ENCODE measurements at places on chromosomes 3 and 15.

DNA sequence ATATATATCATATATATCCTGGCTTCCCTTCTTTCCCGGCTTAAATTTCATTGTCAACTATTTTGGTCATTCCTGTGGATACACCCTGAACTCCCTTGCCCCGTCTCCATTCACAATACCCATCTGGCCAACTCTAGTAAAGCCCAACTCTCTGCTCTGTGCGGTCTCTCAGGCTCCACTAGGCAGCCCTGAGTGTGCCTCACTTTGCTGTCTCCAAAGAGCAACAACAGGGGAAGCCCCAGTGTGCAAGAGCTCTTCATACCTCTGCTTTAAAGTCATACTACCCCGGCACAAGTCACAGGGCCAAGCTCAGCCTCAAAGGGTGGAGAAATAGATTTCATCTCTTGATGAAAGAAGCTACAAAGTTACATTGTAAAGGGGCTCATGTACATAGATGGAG lies 18.9 kb upstream of the FEM1B start:
- no peak for DNase-seq

DNA sequence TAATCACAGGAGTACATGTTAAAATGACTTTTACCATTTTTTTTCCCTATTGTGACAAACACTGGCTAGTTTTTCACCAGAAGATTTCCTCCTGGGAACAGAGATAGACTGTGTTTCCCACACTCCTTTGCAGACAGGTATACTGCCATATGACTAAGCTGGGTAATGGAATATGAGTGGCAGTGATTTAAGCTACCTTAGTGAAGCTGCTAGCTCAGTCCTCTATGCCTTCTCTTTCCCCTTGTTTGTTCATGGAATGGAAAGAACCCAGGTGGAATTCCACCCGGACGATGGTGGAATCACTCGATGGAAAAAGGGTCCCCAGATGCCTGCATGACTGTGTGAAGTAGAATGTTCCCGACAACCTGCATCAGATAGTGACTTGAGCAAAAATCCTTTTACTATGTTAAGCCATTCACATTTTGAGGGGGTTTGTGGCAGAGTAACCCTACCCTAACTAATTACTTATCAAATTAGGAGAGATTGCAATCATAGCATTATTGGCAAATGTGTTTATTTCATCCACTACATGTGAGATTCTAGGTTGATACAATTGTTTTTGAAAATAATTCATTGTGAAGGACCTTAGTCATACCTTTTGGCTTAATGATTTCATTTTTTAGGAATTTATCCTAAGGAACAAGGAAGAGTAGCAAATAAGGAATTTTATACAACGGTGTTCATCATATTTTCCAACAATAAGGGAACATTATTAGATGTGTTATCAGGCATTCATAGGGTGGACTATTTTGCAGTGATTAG lies 16.5 kb downstream of the THSD4 start:
- DNase-seq = no peak

DNA sequence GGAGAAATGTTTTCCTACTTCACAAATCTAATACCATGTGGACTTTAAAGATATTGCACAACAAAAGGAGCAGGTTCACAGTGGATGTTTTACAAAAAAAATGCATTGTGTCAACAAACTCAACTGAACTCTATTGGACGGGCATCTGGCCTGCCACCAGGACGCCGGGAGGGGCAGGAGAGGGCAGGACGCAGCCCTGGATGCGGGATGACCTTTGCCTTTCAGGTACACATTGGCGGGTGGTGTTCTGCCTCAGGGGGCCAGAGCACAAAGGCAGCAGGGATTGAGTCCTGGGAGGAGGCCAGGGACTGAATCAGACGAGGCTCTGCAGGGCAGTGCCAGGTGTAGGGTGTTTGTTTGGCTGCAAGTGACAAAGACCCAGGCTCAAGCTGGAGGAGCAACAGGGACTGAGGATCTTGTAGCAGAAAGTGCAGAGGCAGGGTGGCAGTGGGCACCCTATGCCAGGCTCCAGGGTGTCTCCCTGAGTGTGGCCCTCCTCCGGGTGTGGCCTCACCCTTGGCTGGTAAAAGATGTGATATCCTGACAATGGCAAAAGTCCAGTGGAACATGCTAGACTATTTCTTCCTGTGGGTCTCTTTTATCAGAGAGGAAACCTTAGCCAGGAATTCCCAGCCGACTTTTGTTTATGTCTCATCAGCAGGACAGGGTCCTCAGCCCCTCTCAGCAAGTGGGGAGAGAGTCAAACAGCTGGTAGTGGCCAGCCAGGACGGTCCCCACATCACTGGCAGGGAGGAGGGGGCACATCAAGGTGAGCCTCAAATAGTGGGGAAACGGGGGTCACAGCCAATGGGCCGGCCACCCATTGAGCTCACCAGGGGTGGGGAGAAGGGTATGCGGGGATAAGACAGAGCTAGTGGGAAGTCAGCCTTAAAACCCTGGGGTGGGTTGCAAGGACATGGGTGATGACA lies 29.7 kb upstream of the KLF13 start:
- DNase-seq = no peak

DNA sequence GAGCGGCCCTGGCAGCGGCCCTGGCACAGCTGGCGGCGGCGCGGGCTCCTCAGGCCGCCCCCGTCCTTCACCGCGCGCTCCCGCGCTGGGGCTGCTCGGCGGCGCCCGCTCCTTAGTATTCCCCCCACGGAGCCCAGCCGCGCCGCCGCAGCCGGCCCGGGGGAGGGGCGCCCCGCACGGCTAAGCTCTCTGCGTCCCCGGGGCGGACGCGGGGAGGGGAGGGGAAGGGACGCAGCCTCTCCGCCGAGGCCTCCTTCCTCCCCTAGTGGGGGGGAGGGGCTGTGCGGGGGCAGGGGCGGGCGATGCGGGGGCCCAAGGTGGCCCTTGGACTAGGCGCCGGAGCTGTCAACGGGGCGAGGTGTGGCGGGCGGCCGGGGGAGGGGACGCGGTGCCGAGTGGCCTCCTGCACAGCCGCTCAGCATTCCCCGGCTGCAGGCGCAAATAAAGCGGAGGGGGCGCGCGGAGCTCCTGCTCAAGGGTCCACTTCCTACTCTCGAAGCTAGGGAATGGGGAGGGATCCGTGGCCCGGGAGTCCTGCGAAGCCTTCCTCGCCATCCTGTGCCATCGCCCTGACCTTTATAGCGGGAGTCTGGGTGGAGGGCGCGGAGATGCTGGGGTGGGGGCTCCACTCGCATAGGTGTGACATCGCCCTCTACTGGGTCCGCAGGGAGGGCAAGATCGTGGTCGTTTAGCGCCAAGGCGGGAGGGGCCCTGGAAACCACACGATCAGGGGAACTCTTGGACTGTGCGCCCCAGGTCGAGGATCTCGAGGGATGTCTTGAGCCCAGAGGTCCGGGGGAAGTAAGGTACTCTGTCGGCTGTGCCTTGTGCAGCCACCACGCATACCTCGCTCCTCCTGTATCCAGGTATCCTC lies 22.2 kb downstream of the EPHB3 start:
- no peak for DNase-seq

DNA sequence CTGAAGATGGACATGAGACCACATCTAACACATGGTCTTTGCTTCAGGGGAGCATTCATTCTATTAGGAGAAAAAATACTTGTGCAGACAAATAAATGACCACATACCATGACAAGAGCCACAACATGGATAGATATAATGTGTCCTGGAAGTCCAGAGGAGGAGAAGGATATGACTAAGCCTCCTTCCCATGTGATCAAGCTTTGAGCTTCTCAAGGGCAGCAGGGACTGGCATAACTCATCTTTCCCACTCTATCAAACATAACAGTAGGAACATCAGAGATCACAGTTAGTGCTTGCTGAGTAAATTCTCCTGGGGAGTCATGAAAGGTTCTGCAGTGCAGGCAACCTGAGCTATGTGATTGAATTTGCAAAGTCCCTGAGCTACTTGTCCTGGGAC lies 86.0 kb upstream of the LPP start:
- no peak for DNase-seq

GRCh38 chr3:177278016-177278415 lies 80.7 kb upstream of the TBL1XR1 start:
- no peak for DNase-seq

DNA sequence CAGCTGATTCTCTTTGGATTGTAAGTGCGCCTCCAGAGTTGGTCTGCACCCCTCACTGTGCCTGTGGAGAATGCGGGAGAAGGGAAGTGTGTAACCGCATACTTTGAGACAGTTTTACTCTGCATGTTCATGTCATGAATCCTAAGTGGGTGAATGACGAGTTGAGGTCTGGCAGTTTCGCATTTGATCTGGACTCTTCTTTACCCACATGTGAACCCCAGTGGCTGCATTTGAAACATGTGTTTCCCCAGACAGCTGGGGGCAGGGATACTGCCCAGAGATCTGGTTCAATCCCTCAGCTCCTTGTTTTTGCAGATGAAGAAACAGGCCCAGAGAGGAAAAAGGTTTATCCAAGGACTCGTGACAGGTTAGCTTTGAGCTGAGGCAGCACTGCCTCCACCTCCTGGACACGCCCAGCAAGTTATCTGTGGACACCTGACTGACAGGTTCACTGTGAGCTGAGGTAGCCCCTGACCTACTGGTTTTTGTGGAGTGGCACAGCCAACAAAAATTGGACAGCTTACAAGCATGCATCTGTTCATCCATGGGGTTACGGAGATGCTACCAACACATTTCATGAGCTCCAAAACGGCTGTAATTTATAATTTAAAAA lies 207.3 kb downstream of the XXYLT1 start:
- no peak for DNase-seq

DNA sequence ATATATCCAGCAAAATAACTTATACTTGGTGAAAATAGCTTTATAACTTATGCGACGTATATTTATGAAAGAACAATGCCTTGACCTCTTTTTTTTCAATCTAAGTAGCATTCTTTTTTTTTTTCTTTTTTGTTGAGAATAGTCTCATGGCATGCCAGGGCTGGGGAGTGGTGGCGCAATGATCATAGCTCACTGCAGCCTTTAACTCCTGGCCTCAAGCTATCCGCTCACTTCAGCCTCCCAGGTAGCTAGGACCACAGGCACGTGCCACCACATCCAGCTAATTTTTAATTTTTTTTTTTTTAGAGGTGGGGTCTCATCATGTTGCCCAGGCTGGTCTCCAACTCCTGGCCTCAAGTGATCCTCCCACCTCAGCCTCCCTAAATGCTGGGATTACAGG lies 43.5 kb downstream of the RAB8B start:
- no peak for DNase-seq

GRCh38 chr3:180747805-180748361 lies 68.6 kb upstream of the CCDC39 start:
- DNase-seq = no peak

GRCh38 chr3:135324301-135324700 lies 529.2 kb downstream of the EPHB1 start:
- DNase-seq = no peak

DNA sequence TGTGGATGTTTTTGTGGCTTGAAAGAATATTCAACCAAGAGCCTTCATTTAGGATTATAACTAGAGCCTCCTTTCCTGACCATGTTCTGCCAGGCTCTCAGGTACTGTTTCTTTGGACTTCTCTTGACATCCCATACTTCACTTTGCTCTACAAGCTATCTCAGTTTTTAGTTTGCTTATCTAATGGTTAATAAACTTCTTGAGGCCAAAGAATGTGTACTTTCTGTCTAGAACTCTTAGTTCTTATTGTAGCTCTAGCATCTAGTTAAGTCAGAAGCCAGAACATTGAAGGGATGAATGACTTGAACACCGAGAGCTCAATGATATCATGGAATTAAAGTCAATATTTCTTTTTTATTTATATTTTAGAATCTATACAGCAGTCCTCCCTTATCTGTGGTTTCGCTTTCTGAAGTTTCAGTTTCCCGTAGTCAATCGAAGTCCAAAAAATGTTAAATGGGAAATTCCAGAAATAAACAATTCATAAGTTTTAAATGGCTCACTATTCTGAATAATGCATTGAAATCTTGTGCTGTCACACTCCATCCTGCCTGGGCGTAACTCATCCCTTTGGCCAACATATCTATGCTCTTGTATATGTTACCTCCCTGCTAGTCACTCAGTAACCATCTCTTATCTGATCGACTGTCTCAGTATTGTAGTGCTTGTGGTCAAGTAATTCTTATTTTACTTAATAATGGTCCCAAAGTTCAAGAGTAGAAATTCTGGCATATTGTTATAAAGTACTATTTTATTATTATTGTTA lies 368.6 kb upstream of the RBMS3 start:
- no peak for DNase-seq

- no peak for DNase-seq
These were observed 45.5 kb downstream of the PHLDB2 start for GRCh38 chr3:111904376-111905241.

DNA sequence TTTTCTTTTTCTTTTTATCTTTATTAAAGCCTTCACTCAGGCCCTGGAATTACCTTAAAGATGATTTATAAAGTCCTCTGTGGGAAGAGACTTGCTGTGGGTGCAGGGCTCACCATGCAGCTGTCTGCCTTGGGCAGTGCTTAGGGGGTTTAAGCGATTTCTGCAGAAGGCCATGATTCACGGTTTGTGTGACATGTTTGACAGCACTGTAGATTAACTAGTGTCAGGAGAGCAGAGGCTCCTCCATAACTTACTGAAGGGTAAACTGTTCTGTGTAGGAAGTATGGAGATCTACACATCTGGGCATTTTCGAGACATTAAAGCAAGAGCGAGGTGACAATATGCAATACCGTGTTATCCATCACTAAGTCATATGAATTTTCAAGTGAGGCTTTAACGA lies 137.7 kb downstream of the LRIG1 start:
- no peak for DNase-seq

GRCh38 chr15:90840954-90841353 lies 27.4 kb upstream of the FURIN start:
- no peak for DNase-seq

- no peak for DNase-seq
These were observed 531.2 kb upstream of the SEMA6D start for GRCh38 chr15:47186075-47186474.

GRCh38 chr3:141326123-141326522 lies 42.2 kb upstream of the ZBTB38 start:
- no peak for DNase-seq

DNA sequence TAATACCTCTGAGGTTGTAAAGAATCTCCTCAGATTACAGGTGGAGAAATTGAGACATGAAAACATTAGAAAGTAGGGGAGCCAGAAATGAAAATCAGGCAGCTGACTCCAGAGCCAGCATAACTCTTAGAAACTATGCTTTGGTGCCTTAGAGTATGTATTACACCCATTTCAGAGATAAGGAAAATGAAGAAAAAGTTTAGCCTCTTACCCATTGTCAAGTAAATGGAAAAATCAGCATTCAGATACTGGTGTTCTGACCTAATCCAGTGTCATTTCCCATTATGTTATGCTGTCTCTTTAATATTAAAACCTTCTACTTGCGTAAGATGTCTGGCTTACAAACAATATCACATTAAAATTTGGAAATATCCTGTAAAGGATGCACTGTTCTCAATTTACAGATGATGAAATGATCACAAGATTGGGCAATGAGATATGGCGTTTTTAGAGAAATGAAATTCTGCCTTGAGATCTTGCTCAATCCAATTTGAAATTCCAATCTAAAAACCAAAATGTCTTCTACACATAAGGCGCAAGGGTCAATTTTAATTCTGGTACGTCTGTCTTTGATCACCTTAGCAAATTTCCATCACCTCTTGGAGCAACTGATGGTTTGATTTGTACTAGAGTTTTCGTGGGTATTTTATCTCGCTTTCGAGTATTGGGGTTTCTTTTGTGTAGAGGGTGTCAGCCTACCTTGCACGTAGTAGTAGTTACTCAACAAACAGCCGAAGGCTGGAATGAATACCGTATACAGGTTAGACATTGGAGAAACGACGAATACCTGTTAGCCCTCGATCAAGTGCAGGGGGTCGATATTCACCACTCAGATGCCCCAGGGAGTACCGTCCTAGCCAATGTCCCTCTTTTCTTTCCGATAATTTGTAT lies 902 bp upstream of the ZCWPW2 start:
- no peak for DNase-seq

All from immature natural killer cell (primary cell).